Suppressor macrophage treated with lipopolysaccharide for 1 hour (primary cell): ENCODE measurements at places on chromosomes 12 and 14.
A peak's percentile ranks its signal among the peaks of the same experiment; 100 is the strongest.

DNA sequence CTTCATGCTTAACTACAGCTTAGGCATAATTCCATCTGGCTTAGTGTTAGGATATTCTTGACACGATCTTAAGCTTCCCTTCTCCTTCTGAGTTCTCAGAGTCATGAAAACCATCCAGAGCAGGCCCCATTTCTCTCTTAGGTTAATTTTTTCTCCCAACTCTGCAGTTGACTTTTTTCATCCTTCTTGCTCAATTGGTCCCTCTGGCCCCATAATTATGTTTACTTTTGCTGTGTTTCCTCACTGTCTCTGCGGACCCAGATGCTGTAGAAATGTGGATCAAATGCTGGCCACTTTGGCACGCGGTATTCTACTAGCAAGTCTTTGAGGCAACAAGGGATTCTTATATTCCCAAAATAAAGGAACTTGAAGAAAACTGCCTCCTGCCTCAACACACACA is 9.5 kb downstream of the TMEM132C start:
- no peak for DNase-seq

DNA sequence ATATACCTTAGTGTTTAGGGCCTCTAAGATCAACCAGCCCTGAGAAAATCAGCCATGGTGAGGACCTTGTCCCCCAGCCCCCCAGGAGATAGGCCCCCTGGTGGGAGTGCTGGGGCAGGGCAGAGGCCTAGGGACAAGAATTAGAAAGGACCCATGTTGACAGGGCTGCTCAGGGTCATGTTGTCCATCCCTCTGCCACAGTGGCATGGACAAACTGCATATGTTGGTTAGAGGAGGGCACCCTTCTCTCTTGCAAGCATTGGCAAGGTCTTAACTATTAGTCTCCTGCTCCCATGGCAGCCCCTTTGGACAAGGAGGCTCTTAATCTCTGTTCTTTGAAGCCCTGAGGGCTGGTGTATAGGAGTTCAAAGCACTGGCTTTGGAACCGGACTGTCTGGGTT is 755 bp upstream of the PTPN6 start:
- no peak for DNase-seq

DNA sequence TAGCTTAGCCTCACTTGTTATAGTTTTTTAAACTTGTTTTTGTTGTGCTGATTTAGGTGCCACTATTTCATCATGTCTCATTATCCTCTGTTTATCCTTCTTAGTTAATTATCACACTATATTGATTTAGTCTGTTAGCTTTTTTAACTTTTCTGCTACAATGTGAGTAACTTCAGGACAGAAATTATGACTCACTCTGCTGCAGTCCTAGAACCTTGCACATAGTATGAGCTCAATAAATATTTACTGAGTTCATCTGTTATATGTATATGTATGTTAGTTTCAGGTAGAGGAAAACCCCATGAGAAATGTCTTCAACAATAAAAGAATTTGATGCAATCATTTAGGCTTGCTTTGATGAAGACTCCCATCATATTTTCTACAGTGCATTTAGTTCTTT is 224.3 kb upstream of the NAV3 start:
- no peak for DNase-seq

DNA sequence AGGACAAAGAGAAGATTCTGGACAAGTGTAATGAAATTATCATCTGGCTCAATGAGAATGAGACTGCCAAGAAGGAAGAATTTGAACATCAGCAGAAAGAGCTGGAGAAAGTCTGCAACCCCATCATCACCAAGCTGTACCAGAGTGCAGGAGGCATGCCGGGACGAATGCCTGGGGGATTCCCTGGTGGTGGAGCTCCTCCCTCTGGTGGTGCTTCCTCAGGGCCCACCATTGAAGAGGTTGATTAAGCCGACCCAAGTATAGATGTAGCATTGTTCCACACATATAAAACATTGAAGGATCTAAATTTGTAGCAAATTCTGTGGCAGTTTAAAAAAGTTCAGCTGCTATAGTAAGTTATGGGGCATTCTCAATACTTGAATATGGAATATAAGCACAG is 174.3 kb upstream of the CCND2 start:
- DNase-seq: no peak

DNA sequence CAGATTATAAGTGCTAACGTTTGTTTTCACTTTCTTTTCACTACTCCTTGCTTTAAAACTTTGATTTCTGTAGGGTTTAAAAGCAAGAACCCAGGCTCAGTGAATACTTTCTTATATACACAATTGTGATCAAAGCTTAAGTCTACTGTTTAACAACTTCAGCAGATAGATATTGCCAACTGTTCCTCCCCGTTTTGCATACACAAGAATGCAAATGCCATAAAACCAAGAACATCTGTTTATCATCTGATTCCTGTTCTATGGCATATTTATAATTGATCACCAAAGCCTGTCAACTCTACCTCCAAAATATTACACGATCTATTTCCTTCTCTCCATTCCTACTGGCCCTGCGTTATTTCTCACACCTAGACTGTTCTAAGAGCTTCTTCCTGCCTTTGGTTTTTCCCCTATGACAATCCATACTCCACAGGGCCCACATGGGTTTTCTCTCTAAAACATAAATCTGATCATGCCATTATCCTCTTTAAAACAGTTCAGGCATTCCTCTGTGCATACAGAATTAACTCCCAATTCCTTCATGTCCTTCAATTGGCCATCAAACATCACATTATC is 15.9 kb downstream of the MED13L start:
- no peak for DNase-seq

- DNase-seq: peak; percentile 77
Measured at GRCh38 chr12:8078398-8078797, 3.7 kb upstream of the NECAP1 start.

GRCh38 chr12:26298785-26299621 is 103.6 kb downstream of the SSPN start:
- DNase-seq: peak; percentile 83

DNA sequence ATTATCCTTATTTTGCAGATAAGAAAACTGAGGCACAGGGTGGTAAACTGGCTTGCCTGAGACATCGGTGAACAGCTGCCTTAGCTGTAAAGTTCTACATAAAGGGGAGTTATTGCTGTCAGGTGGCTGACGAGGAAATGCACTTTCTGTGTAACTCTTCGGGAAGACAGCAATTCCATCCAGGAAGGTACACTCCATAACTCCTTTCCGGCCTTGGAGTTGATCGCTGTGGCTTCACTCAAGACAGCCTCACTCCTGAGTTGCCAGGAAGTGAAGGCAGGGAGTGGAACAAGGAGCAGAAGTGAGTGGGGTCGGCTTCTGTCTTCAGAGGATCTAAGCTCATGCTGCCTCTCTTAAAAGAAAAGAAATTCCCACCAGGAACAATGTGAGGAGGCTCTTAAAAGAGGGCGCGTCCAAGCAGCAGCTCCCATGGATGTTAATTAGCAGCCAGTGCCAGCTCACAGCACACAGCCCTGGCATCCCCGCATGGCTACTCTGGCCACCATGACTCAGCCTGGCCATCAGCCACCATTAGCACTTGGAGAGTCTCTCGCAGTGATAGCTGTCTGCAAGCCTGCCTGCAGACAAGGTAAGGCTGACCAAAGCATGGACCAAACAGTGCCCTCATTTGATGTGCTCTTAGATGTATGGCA is 60.3 kb downstream of the NUAK1 start:
- DNase-seq: no peak

GRCh38 chr14:77040741-77041653 is 12.5 kb upstream of the IRF2BPL start:
- peak; percentile 57 for DNase-seq

DNA sequence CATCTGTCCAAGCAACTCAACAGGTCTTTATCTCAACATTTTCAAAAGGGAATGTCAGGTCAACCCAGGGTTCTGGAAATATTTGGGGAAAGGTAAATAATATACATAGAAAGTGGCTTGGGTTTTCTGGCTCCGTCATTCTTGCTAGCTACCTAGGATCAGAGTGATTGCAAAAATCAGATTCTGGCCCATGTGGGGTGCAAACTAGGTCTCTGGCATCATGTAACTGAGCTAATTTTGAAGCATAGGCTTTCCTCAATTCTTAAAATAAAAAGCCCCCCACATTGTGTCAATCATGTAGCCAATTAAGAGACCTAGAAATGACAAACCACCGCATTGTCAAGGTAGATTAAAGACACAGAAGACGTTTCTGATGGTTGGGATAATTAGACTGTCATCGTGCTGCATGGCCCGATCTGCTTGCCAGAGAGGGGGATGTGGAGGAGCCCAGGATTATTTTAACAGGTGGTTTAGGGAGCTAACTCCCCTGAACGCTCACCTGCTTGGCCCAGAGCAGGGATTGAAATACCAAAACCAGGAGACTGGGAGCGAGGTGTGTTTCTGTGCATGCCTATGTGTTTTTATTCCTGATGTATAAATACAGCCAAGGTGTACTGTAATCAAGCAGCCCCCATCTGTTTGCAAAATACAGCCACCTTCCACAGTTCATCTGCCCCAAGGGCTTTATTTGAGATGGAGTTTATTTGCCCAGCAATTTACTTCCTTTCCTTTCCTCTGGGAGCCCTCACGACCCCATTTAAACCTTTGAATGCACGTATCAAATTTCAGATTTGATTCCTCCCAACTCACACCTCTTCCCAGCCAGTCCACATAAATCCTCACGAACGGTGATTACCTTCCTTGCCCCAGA is 189.5 kb downstream of the TTC8 start:
- no peak for DNase-seq

DNA sequence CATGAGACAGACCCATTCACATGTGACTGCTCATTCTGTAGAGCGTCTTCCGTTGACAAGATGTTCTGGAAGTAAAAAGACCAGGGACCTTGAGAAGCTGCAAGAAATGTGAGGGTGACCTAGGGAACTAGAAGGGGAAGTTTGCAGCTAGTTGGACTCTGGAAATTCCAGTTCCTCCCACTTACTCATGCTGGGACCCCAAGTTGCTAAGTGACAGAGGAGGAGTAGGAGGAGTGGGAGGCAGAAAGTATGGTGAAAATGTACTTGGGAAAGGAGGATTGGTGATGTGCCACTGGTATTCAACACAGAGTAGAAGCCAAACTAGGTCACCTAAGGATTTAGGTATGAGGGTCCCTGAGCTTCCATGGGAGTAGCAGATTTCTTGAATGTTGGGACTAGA is 132.4 kb downstream of the KCNA5 start:
- DNase-seq: peak; percentile 77

DNA sequence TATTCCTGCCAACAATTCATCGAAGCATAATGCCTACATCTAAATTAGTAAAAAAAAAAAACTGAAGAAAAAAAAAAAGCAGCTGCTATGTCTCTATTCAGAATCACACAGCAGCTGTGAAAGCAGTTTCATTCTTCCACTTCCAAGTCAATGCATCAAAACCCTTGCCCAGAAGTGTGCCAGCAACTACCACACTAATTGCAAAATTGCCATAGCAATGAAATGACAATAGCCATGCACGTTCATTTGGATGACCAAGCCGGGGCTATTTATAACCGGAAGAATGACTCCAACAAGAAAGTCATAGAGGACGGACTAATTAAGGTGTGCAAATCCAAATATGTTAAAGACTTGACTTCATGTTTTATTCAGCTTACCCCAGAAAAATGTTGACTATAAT is 42.5 kb downstream of the SLC2A13 start:
- no peak for DNase-seq

GRCh38 chr12:62517887-62518286 is 51.3 kb downstream of the MON2 start:
- DNase-seq: no peak

GRCh38 chr12:56723352-56723751 is 1.7 kb downstream of the NACA start:
- DNase-seq: no peak

- DNase-seq: no peak
Measured at GRCh38 chr14:67718265-67718664, 16.6 kb downstream of the RDH12 start.

DNA sequence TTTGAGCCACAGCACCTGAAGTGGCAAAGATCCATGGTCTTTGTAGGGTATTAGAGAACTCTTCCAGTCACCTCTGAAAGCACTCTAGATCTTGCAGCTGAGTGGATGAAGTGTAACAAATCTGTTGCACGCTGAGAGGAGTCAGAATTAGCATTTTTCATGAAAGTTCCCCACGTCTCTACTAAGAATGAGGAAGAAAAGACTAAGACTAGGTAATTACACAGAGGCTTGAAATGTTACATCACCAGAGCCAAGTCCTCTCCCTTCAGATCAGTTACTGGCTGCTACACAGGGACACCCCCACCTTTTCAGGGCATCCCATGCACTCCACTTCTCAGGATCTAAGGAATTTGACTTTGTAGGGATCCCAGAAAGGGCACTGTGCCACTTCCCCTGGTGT is 98.6 kb upstream of the FKBP4 start:
- peak; percentile 41 for DNase-seq

DNA sequence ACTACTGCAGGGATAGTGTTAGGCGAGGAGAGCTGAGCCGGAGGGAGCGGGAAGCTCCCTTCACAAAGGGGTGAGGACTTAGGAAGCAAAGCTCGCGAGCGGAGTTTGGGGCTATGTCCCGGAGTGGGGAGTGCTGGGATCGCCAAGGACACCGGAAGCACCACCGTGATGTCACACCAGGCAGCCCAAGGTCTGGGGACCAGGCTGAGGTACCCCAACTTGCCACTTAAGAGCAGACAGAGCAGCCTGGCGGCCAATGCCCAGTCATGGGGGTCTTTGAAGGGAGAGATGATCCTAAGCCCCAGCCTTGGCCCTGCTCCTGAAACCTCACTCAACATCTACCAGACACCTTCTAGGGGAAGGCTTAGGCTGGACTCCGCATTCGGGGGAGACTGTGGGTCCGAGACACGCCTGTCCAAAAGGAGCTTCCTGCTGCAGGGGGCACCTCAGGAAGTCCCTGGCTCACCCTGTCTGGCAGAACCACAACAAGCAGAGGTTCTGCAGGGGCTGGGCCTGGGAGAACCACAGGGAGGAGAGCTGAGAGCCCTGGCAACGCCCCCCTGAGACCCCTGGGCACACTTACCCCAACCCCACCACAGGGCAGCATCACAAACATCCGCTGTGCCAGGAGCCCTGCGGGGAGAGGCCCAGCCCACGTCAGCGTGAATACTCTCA is 17.8 kb downstream of the SLC48A1 start:
- no peak for DNase-seq

GRCh38 chr12:62519043-62519442 is 52.4 kb downstream of the MON2 start:
- no peak for DNase-seq

DNA sequence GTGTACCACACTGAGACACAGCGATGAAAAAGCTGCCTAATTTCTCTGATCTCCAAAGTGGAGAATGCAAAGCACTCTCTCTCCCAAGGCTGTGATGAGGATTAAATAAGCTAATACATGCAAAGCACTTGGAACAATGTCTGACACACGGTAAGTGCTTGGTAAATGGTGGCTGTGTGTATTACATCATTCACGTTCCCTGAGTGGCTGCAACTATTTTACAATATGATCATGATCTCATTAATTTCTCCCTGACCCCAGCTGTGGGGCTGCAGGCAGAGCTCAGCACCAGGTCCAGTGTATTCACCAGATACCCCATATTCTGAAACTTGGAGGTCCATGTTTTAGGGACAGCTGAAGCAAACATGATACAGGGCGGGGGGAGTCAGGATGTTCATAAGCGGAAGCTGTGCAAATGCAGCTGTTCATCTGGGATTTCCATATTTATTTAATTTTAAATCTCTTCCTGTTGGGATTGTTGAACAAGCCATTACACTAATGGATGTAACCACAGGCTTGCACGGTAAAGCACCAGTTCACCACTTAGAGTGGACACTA is 106.4 kb downstream of the CCDC60 start:
- DNase-seq: no peak
